ENCODE measurements at places on chromosomes 4 and X.

- DNase-seq = no peak
Measured at GRCh38 chrX:144327495-144327894, 443.6 kb downstream of the UBE2NL start.

DNA sequence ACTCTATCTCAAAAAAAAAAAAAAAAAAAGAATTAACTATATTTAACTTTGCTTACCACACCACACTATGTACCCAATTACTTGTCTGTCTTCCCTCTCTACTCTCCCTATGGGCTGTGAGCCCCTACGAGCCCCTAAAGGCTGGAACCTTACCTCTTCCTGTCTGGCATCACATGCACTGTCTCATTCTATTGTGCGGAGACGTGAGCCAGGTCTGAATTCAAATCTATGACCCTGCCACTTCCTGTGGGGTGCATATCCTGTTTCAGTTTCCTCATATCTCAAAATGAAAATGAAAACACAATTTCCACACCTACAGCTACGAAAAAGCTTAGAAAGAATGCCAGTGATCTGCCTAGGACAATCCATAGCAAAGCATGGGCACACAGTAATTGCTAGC lies 42.9 kb upstream of the HS3ST1 start:
- DNase-seq = peak; percentile 70

- no peak for DNase-seq
Measured at GRCh38 chr4:182453830-182454229, 210.6 kb downstream of the TENM3 start.

DNA sequence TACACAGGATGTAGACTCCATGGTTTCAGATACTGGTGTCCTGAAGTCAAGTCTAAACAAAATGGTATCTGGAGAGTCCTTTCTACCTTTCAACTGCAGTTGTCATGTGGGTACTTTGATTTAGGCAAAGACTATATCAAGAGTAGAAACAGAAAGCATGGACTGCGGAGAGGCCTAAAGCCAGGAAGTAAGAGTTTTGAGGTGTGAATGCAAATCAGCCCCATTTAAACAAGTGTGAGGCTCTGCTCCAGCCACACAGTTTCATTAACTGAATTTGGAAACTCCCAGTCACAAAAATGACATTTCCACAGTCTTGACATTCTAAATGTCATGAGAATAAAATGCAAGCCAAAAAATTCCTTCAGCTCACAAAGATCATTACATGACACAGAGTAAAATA lies 87.2 kb upstream of the MCF2 start:
- DNase-seq = no peak

DNA sequence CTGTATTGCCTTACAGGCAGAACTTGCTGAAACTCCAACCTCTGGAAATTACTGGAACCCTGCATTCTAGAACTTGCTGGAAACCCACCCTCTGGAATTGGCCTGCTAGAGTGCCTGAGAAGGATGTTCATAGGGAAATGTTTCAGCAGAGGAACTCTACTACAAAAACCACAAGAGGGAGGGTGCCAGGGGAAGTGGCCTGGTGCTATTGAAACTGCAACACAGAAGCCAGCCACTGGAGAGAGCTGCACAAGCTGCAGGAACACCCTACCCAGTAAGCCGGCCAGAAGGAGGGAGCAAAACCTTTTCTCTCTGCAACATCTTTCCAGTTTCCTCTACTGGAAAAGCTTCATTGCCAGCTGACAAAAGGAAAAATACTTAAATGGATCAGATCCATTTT lies 2.5 kb upstream of the BRWD3 start:
- DNase-seq = peak; percentile 39

- no peak for DNase-seq
Measured at GRCh38 chr4:39046249-39046648, 14.0 kb upstream of the TMEM156 start.

GRCh38 chrX:20382518-20383297 lies 116.0 kb upstream of the RPS6KA3 start:
- no peak for DNase-seq

DNA sequence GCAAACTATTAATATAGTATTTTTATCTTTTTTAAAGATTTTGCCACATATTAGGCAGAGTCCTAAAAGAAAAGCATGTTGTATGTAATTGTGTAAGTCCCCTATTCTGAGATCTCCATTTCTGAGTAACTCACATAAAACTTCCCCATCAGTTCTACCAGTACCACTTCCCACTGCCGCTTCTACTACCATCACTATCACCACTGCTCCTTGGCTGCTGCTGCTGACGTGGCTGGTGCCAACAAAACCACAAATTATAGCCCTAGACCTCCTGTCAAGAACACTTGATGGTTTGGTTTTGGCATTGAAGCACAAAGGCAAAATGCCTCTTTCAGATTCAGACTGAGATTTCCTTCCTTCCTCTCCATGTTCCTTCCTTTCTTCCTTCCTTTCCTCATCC lies 106.4 kb downstream of the MMRN1 start:
- DNase-seq = no peak

GRCh38 chr4:146637621-146638332 lies 916 bp upstream of the POU4F2 start:
- no peak for DNase-seq

DNA sequence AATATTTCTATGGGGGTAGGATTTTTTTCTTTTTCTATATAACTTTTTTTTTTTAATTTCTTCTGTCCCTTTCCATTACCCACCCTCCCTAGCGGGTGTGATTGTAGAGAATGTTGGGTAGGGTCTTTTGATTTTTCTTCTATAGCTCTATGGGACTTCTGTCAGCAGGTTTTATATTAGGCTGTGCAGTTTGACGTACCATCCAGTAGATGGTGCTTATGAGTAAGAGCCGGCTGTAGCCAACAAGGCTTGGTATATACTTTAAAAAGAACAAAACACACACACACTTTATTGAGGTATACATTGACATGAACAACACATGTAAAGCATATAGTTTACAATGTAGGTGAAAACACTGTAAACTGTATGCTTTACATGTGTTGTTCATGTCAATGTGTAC lies 247.9 kb upstream of the POF1B start:
- DNase-seq = no peak

GRCh38 chrX:7191681-7192110 lies 43.7 kb upstream of the PUDP start:
- no peak for DNase-seq

DNA sequence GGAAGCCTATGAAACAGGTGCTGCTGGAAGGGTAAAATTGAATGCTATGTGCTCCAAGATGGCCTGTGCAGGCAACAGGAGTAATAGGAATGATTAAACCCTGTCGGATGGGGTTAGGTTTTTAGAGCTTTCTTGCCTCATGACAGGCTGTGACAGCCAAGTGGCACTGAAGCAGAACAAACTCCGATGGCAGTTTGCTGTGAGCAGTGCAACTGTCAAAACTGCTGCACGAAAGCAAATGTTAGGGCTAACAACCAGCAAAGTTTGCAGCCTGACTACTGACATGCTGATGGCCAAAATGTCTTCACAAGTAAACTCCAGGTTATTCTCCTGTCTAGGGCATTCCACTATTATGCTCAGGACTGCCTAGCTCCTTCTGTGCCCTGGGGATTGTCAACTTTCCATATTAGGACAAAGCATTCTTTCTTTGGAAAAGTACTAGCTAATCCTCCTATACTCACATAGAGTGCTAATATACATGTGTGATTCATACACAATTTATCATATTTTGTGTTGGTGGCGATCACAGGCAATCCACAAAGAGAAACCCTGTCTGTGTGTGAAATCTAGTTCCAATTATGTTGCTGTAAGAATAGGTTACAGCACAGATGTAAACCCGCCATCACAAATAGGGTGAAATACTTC lies 486.6 kb upstream of the TENM3 start:
- DNase-seq = no peak

GRCh38 chr4:150366487-150366999 lies 215.4 kb upstream of the MAB21L2 start:
- DNase-seq = no peak
